Stimulated activated effector memory CD8-positive, alpha-beta T cell treated with anti-CD3 and anti-CD28 coated beads, Interleukin-12 subunit alpha, Interleukin-12 subunit beta, amount 100 ng/mL, for 72 hours (primary cell): ENCODE measurements at places on chromosomes 4 and X.

DNA sequence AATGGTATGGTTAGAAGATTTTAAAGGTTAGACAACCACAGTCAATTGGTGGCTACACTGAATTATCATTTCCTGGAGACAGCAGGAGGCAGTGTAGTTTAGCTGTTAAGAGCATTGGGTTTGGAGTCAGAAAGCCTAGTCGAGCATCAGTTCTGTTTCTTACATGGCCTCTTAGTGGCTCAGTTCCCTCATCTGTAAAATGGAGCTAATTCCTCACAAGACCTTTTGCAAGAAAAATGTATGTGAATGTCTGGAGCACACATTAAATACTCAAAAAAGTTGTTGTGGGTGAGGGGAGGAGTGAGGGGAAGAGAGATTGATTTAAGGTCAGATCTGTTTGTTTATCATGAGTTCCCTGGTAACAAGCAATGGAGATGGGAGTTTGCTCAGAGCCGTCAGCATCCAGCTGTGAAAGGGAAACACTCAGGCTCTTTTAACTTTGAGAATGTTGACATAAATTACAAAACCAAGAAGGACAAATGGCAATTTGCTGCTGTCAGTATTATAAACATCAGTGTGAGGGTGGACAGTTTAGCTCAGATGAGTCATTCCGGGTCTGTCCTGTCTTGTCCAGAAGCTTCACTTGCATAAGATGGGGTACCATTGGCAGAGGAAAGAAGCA lies 98.2 kb upstream of the PGRMC2 start:
- DNase-seq: no peak

- DNase-seq: no peak
Measured at GRCh38 chr4:83247415-83248357, 36.9 kb downstream of the COQ2 start.

DNA sequence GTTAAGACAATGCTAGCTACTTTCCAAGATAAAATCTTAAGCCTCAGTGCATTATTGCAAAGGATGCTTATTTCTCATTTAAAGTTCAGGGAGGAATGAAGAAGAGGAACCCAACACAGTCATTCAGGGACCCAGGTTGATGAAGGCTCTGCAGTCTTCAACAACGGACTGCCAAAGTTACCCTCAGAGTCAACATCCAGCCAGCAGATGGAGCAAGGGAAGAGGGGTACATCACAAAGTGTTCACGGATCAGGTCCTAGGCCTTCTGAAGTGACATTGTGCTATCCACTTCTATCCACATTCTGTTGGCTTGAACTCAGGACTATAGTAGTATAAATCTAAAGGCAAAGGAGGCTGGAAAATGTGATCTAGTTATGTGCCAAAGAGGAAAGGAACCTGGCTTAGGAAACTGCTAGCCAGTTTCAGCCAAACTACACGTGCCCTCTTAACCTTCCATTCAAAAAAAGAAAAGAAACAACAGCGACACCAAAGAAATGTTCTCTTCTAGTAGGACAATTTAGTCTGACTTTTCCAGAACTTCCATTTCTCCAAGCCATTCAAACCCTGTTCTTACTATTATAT lies 28.8 kb downstream of the NKX6-1 start:
- DNase-seq: no peak

- no peak for DNase-seq
Measured at GRCh38 chr4:52641854-52642563, 17.1 kb downstream of the USP46 start.
